ENCODE measurements at places on chromosomes 11 and 22.

DNA sequence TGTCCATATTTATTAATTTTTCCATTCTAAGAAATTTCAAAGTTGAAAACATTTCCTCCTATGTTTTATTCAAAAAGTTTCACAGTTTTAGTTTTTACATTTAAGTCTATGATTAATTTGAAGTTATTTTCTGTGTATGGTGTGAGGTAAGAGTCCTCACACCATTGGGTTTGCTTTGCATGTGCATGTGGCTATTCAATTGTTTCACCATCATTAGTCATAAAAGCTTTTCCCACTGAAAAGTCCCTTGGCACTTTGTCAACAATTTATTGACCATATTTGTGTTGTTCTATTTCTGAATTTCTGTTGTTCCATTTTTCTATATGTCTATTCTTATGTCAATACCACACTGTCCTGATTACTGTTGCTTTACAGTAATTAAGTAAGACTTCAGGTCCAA lies 186.5 kb downstream of the KIF18A start:
- DNase-seq: no peak

GRCh38 chr22:23670378-23671295 lies 20.2 kb upstream of the RGL4 start:
- DNase-seq: no peak

DNA sequence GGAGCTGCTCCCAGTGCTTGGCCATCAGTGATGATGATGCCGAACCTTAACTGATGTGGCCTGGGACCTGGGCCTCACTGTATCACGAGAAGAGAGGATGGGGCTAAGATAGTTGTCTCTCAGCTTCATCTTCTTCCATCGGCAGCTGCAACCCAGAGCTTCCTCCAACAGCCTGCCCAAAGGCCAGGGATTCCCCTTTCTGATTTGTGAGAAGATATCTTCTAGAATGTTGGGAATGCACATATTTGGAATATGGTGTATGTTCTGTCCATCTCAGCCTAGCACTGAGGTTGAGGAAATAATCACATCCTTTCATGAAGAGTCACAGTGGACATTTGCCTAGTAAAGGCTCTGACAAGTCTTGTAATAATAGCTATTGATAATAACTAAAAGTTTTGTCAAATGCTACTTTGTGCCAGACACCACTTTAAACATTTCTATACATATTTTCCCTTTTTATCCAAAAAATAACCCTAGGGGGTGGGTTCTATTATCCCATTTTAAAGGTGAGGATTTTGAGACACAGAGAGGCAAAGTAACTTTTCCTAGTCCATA lies 73.1 kb downstream of the COMMD9 start:
- DNase-seq: no peak

DNA sequence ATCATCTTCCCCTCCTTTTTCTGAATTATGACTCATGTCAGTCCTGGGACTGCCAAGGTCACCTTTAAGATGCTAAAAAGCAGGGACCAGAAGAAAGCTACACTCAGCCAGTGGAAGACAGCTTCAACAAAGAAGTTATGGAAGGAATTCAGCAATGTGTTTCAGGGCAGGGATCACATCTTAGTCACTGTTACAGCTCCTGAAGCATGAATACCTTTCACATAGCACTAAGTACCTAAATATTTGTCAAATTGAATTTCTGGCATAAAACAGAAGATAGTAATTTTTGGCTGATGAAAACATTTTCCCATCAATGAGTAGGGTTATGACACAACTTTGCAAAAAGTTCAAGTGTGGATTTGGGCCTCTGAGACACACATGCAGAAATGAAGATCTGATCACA lies 5.2 kb downstream of the DDB1 start:
- no peak for DNase-seq

DNA sequence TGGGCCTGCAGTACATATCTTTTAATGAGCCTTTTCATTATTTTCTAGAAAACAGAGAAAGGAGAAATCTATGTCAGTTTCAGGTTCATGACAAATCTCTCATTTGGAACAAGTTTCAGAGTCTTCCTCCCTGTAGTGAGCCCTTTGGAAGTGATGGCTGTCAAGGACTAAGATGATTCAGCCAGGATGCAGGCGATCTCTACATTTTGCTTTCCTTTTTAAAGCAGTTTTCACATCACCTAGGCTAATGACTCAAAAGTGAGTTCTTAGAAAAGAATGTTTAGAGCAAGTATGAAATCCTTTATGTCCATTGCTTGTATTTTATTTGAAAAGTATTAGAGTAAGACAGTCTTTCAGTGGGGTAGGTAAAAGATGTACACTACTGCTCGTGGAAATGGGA lies 130.1 kb downstream of the TRPC6 start:
- DNase-seq: no peak

DNA sequence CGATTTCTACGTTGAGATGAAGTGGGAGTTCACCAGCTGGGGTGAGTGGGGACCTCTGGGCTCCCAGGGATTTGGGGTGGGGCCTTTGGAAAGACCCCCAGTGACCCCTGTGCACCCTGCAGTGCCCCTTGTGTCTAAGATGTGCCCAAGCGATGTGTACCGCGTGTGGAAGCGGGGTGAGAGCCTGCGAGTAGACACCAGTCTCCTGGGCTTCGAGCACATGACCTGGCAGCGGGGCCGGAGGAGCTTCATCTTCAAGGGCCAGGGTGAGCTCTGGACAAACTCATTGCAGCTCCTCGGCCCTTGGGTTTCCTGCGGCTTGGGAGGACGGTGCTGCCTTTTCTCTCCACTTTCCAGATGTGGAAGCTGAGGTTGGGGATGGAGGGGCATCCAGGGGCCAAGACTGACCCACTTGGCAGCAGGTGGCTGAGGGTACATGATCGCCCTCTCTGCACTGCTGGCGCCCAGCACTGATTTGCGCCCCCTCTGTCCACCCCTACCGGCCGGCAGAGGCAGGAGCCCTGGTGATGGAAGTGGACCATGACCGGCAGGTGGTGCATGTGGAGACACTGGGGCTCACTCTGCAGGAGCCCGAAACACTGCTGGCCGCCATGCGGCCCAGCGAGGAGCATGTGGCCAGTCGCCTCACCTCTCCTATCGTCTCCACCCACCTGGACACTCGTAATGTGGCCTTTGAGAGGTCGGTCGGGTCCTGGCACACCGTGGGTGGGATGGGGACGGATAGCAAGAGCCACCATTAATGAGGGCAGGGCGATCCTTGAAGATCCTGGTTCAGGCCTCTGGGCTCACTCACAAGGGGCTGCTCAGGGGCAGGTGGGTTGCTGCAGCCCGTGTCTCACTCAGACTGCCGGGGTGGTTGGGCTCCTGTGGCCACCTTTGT lies 2.6 kb downstream of the ANKRD13D start:
- DNase-seq: no peak

DNA sequence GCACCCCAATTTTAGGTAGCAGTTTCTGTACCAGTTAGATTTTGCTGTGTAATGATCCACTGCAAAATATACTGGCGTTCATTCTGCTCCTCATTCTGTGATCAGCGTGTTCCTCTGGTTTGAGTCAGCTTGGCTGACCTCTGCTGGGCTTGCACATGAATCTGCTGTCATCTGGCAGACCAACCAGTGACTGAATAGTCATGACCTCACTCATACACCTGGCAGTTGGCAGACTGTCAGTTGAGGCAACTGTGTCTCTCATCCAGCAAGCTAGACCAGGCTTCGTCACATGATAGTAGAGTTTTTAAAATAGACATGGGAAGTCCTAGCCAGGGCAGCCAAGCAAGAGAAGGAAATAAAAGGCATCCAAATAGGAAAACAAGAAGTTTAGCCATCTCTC lies 316.3 kb upstream of the LARGE1 start:
- no peak for DNase-seq

GRCh38 chr22:35443790-35444684 lies 44.1 kb downstream of the MCM5 start:
- no peak for DNase-seq

DNA sequence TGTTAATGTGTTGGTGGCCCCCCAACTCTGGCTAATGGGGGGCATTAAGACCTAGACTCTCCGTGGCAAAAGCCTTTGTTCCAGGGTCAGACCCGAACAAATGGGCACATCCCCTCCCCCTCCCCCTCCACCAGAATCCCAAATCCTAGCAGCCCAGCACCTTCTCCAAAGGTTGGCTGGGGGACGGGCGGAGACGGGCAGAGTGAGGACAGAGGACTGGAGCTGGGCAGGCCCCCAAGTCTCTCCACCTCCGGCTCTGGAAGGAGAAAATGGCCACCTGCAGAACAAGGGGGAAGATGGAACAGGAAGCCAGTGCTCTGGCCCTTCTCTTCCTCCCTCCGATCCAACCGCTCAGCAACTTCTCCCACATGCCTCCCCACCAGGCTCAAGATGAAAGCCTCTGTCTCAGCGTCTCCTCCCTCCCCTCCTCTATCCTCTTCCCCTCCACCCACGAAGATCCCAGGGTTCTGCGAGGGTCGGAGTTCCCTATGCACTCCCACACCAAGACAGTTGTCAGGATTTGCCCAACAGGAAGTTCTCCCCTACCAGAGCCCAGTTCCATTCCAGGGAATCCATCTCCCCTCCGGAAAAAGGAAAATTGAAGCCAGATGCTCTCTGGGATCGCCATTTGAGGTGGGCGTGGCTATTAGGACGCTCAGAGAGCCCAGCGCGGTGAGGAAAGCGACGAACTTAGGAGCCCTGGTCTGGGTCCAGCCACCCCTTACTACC lies 20.1 kb downstream of the ADA2 start:
- DNase-seq: no peak

GRCh38 chr11:12185914-12186313 lies 75.5 kb downstream of the MICAL2 start:
- no peak for DNase-seq

- DNase-seq: no peak
Measured at GRCh38 chr11:65866509-65867283, 5.9 kb downstream of the EFEMP2 start.

GRCh38 chr11:44971185-44971584 lies 20.5 kb upstream of the TP53I11 start:
- DNase-seq: no peak

DNA sequence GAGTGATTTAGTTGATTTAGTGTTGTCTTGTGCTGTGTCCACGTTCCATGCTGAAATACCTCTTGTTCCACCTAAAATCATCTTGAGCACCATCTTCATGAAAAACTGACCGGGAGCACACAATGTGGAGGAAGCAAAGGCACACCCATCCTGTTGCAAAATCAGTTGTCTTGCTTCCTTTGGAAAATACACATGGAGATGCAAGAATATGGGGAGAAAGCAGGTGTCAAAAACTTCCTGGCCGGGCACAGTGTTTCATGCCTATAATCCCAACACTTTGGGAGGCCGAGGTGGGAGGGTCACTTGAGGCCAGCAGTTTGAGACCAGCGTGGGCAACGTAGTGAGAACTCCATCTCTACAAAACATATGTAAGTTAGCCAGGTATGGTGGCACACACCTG lies 151.1 kb downstream of the C11orf91 start:
- DNase-seq: no peak

GRCh38 chr22:39449708-39450107 lies 7.1 kb upstream of the MGAT3 start:
- no peak for DNase-seq

DNA sequence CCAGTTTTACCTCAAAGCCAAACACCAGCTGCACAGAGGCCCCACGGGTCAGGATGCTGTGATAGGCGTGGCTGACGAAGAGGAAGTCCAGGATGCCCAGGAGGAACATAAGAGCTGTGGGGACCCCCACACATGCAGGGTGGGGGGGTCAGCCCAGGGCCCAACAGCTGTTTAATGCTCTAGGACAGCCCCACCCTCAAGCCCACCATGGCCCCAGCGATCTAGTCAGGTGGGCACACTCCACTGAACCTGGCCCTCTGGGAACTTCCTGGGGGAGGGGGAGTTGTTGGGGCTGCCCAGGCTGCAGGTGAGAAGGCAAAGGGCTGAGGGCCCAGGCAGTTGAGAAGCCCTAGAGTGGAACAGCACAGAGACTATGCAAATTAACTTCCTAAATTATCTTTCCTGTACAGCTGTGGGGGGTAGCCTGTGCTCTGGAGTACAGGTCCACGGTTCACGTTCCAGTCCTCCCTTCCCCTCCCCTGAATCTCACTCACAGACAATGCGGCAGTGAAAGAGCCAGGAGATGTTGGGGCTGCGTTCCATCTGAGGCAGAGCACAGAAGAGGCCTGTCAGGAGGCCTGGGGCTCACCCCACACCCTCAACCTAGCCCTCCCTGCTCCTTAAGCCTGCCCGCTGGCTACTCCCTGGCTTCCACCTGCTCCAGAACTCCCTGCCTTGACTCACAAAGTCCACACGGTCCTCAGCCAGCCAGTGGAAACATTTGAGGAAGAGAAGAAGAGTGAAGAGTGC lies 1.9 kb downstream of the SYVN1 start:
- no peak for DNase-seq

DNA sequence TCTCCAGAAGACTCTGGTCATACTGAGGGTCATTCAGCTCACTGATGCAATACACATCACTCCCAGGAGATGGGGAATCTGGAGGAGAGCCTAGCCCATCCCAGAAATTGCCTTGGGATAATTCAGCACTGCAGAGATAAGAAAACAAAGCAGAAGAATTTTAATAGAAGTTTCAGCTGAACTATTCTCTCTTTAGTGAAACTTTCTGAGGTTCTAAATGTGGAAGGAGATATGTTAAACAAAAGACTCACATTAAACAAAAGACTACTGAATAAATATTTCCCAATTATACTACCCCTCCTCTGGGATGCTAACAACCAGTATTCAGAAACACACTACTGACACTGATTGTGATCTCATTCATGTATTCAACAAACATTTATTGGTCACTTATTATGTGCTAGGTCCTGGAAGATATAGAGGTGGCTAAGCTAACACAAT lies 47.8 kb downstream of the C2CD3 start:
- no peak for DNase-seq

Data from activated T-cell treated with anti-CD3 and anti-CD28 coated beads for 1 hour (primary cell).